ENCODE measurements at places on chromosomes 16 and 17.

GRCh38 chr16:67555795-67556212 is 6.5 kb upstream of the CTCF start:
- H3K27me3 ChIP-seq, result no peaks in the 10 kb centered on the region
- DNase-seq, result no peak

GRCh38 chr16:1275791-1276579 is 20.1 kb downstream of the TPSD1 start:
- H3K4me3 ChIP-seq, result no peak overlapping the region
- no peak overlapping the region for H3K27ac ChIP-seq
- DNase-seq, result no peak
- no peaks in the 10 kb centered on the region for H3K36me3 ChIP-seq
- H3K4me1 ChIP-seq, result no peaks in the 10 kb centered on the region

DNA sequence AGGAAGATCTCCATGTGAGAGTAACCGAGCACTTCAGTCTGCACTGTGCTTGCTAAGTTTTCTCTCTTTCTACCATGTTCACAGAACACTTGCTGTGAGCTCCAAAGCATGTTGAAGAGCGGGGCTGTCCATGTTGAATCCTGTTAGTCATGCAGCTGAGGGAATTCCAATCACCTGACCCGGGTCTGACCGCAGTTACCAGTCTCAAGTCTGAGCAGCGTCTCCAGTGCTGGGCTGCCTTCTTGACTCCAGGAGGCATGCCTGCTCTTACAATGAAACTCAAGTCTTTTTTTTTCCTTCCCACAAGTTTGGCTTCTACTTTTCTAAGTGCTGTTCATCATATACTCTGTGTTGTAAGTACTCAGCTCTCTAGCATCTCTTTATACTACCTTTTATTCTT is 44.3 kb downstream of the HOXB1 start:
- H3K27me3 ChIP-seq, result peaks cover 40% of the 10 kb centered on the region
- no peak overlapping the region for H3K27ac ChIP-seq
- no peaks in the 10 kb centered on the region for H3K36me3 ChIP-seq

- H3K27ac ChIP-seq, result no peak within 1 kb of the TSS
- H3K36me3 ChIP-seq, result no peaks in the 10 kb centered on the region
- no peak for DNase-seq
- H3K4me1 ChIP-seq, result no peaks in the 10 kb centered on the region
- H3K4me3 ChIP-seq, result no peak within 1 kb of the TSS
These were observed at the start of gene EFCAB5 for GRCh38 chr17:29941334-29941733. TSS of gene EFCAB5 (plus strand) at chr17:29941634. CDS start at chr17:29941797, 163 bp downstream.

- no peak for DNase-seq
- no peak overlapping the region for H3K27ac ChIP-seq
- no peaks in the 10 kb centered on the region for H3K36me3 ChIP-seq
- H3K27me3 ChIP-seq, result peaks cover 21% of the 10 kb centered on the region
These were observed 96.5 kb upstream of the LHX1 start for GRCh38 chr17:36840796-36841195.

- H3K36me3 ChIP-seq, result no peaks in the 10 kb centered on the region
- peaks cover 24% of the 10 kb centered on the region for H3K4me1 ChIP-seq
- no peak overlapping the region for H3K27ac ChIP-seq
- no peak for DNase-seq
- no peak overlapping the region for H3K4me3 ChIP-seq
- no peaks in the 10 kb centered on the region for H3K27me3 ChIP-seq
These were observed 16.8 kb downstream of the NQO1 start for GRCh38 chr16:69709456-69710084.

DNA sequence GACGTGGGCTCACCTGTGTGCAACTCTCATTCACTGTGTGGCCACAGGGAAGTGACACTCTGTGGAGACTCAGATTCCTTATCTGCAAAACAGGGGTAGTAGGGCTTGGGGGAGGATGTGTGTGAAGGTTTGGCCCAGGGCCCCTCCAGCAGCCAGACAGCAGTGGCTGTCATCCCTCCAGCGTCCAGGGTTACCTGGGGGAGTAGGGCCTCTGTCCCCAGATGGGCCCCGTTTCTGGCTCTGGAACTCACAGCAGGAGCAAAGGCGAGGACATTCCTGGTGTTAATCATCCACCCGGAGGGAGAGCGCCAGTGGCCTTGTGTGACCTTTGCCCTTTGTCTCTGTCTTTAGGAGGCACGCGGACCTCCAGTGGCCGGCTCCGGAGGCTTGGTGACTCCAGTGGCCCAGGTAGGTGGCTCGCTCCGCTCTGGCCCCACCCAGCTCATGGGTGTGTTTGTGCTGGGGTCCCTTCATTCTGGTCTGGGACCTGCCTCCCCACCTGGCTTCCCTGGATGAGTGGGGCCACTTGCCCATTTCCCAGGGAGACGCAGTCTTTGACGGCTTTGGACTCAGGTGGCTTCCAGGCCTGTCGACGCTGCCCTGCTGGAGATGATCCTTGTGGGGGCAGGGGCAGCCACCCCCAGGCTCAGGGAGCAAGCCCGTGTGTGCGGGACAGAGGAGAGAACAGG is 166.2 kb downstream of the SEC14L1 start:
- H3K4me1 ChIP-seq, result no peaks in the 10 kb centered on the region
- DNase-seq, result no peak
- no peak overlapping the region for H3K27ac ChIP-seq
- no peak overlapping the region for H3K4me3 ChIP-seq
- no peaks in the 10 kb centered on the region for H3K27me3 ChIP-seq

DNA sequence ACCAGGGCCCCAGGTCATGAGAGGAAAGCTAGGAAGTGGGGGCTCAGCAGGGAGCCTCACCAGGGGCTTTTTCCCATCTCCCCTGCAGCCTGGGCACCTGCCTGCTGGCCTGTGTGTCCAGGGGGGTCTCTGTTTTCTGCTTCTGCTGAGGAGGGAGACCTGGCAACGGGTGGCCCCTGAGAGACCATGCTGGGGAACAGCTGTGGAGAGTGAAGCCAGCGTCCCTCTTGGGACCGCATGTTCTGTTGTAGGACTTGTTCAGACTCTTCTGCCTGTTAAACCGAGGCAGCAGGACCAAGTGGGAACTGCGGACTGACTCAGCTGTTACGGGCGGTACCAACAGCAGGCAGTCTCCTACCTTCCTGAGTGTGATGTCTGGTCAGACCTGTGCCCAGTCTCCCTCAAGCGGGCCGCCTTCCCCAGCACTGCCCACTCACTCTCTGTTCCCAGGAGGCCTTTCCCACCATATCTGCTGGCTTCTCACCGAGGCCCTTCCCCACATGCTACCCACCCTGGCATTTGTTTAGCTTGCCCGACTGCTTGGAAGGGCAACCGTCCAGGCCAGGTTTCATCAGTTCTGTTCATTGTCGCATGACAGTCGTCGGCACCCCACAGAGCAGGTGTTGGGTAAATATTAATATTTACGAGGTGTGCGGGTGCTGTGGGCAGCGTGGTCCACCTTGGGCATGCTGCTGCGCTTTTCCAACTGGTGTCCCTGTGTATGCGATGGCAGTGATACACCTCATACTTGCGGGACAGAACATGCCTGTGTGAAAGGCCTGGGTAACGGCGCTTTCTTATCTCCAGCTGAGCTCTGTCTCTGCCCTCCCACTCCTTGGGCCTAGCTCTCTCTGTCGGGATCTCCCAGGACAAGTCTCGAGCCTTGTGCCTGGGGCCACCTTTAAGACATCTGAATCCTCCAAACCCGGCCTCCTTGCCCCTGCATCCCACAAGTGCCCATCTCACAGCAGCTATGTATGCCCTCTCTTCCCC is 69.4 kb downstream of the MPRIP start:
- H3K36me3 ChIP-seq, result no peaks in the 10 kb centered on the region
- no peak for DNase-seq
- H3K4me3 ChIP-seq, result no peak overlapping the region
- H3K27me3 ChIP-seq, result no peaks in the 10 kb centered on the region

DNA sequence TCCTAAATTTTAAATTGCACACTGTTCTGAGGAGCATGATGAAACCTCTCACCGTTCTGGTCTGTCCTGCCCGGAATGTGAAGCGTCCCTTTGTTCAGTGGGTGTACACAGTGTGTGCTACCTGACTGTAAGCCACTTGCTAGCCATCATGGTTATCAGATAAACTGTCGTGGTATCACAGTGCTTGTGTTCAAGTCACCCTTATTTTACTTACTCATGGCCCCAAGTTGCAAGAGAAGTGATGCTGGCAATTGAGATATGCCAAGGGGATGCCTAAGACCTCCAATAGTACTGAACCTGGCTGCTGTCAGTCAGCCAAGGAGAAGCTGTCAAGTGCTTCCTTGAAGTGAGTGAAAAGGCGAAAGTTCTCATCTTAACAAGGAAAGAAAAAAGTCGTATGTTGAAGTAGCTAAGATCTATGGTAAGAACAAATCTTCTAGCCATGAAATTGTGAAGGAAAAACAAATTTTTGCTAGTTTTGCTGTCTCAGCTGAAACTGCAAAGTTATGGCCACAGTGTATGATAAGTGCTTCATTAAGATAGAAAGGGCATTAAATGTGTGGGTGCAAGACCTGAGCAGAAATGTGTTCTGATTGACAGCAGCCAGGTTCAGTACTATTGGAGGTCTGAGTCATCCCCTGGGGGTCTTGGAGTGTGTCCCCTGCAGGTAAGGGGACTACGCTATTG is 5.8 kb downstream of the PIK3R6 start:
- no peaks in the 10 kb centered on the region for H3K36me3 ChIP-seq
- H3K4me1 ChIP-seq, result peaks cover 12% of the 10 kb centered on the region
- DNase-seq, result no peak
- H3K27ac ChIP-seq, result no peak overlapping the region
- H3K27me3 ChIP-seq, result no peaks in the 10 kb centered on the region

- no peak overlapping the region for H3K27ac ChIP-seq
- H3K27me3 ChIP-seq, result no peaks in the 10 kb centered on the region
- no peaks in the 10 kb centered on the region for H3K36me3 ChIP-seq
- no peaks in the 10 kb centered on the region for H3K4me1 ChIP-seq
- H3K4me3 ChIP-seq, result no peak overlapping the region
- DNase-seq, result no peak
These were observed 5.7 kb downstream of the OR4D2 start for GRCh38 chr17:58172369-58173071.

- no peaks in the 10 kb centered on the region for H3K27me3 ChIP-seq
- H3K4me3 ChIP-seq, result no peak overlapping the region
- no peak for DNase-seq
These were observed 167.1 kb downstream of the KCNJ2 start for GRCh38 chr17:70336411-70336810.

DNA sequence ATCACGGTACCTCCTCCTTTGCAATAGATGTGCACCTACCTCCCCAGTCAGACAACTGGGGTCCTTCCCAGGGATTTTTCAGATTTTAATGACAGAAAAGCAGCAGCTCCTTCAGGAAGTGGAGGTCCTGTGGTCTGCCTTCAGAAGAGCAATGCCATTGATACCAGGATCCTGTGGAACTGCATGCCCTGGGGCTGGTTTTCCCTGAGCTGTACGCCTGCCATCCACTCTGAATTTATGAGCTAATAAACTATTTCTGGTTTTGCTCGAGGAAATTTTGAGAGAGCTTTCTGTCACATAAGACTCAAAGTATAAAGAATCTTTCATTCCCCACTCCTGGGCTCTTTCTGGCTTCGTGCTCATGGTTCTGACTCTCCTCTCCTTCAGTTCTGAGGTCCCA is 10.0 kb upstream of the CCL23 start:
- H3K4me3 ChIP-seq, result no peak overlapping the region

GRCh38 chr17:78637146-78637545 is 60.0 kb upstream of the DNAH17 start:
- H3K36me3 ChIP-seq, result no peaks in the 10 kb centered on the region
- H3K27ac ChIP-seq, result no peak overlapping the region
- H3K4me3 ChIP-seq, result no peak overlapping the region
- H3K4me1 ChIP-seq, result no peaks in the 10 kb centered on the region
- DNase-seq, result no peak
- H3K27me3 ChIP-seq, result no peaks in the 10 kb centered on the region

DNA sequence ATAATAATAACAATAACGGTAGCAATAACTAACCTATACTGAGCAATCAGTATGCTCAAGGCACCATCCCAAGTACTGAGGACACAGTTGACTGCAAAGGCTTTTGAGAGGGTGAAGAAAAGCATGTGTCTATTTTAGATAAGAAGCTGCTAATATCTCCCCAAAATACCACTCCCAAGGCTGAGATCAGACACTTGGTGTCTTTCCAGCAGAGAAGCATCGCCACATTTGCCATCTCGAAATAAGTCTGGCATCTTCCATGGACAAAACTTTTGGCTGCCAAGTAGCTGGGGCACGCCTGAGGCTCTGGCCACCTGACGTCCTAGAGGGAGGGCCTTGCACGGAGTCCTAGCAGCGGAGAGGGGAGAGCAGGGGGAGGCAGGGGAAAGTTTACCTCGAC is 39.0 kb downstream of the ZNF423 start:
- no peaks in the 10 kb centered on the region for H3K27me3 ChIP-seq
- no peak overlapping the region for H3K27ac ChIP-seq

GRCh38 chr16:83402967-83403366 is 404.8 kb upstream of the HSBP1 start:
- DNase-seq, result no peak
- no peak overlapping the region for H3K4me3 ChIP-seq
- no peaks in the 10 kb centered on the region for H3K4me1 ChIP-seq
- no peaks in the 10 kb centered on the region for H3K36me3 ChIP-seq
- H3K27me3 ChIP-seq, result no peaks in the 10 kb centered on the region
- H3K27ac ChIP-seq, result no peak overlapping the region

- H3K27ac ChIP-seq, result no peak overlapping the region
- no peak for DNase-seq
- H3K27me3 ChIP-seq, result no peaks in the 10 kb centered on the region
These were observed 17.8 kb upstream of the TNS4 start for GRCh38 chr17:40519089-40519775.

DNA sequence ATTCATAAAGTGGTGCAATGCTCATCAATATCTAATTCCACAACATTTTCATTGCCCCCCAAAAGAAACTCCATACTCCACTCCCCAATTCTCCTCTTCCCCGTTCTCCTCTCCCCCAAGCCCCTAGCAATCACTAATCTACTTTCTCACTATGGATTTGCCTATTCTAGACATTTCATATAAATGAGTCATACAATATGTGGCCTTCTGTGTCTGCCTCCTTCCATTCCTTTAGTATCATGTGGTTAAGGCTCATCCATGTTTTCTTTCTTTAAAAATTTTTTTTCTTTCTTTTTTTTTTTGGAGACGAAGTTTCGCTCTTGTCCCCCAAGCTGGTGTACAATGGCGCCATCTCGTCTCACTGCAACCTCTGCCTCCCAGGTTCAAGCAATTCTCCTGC is 56.3 kb upstream of the HAS3 start:
- no peak for DNase-seq
- H3K27ac ChIP-seq, result no peak overlapping the region
- no peaks in the 10 kb centered on the region for H3K36me3 ChIP-seq
- H3K27me3 ChIP-seq, result no peaks in the 10 kb centered on the region
- no peaks in the 10 kb centered on the region for H3K4me1 ChIP-seq

GRCh38 chr17:43352579-43353331 is 46.0 kb upstream of the ARL4D start:
- no peak overlapping the region for H3K27ac ChIP-seq
- peaks cover 7% of the 10 kb centered on the region for H3K36me3 ChIP-seq
- no peaks in the 10 kb centered on the region for H3K4me1 ChIP-seq
